Thyroid gland (tissue), 4 donors: ENCODE measurements at places on chromosomes 1 and 21. TPM values are rescaled to one million over a fixed set of nuclear protein-coding genes. Genes with fewer than 3 reads are reported as not detected.

The HES5 gene
- total RNA-seq, result not detected

The UTS2 gene
- total RNA-seq, result not detected

The ARHGAP29 gene
- 115 TPM for total RNA-seq

The CD55 gene
- total RNA-seq, result 53.0 TPM

The S100B gene
- total RNA-seq, result 4.9 TPM

The COL6A2 gene
- total RNA-seq, result 191 TPM

The SLC45A1 gene
- 1.6 TPM for total RNA-seq

The VWA1 gene
- total RNA-seq, result 52.0 TPM

The PLA2G2F gene
- not detected for total RNA-seq

The ARV1 gene
- total RNA-seq, result 39.2 TPM

The ERICH3 gene
- total RNA-seq, result 0.11 TPM

The GNG4 gene
- under 0.01 TPM for total RNA-seq

The COL8A2 gene
- 13.7 TPM for total RNA-seq

The AMY2A gene
- not detected for total RNA-seq

The TUT4 gene
- total RNA-seq, result 90.5 TPM

The TCP10L gene
- total RNA-seq, result 2.9 TPM

The CCDC27 gene
- total RNA-seq, result 0.13 TPM

The FAM177B gene
- not detected for total RNA-seq

The MEAF6 gene
- 84.0 TPM for total RNA-seq

The ZNF648 gene
- not detected for total RNA-seq

The OMA1 gene
- total RNA-seq, result 62.0 TPM

The ARHGEF19 gene
- total RNA-seq, result 17.3 TPM

The PTAFR gene
- 1.4 TPM for total RNA-seq

The GJB3 gene
- not detected for total RNA-seq

The PLXNA2 gene
- 22.2 TPM for total RNA-seq
